ENCODE measurements at places on chromosomes 3 and 15. TPM values are rescaled to one million over a fixed set of nuclear protein-coding genes. Genes with fewer than 3 reads are reported as not detected.

DNA sequence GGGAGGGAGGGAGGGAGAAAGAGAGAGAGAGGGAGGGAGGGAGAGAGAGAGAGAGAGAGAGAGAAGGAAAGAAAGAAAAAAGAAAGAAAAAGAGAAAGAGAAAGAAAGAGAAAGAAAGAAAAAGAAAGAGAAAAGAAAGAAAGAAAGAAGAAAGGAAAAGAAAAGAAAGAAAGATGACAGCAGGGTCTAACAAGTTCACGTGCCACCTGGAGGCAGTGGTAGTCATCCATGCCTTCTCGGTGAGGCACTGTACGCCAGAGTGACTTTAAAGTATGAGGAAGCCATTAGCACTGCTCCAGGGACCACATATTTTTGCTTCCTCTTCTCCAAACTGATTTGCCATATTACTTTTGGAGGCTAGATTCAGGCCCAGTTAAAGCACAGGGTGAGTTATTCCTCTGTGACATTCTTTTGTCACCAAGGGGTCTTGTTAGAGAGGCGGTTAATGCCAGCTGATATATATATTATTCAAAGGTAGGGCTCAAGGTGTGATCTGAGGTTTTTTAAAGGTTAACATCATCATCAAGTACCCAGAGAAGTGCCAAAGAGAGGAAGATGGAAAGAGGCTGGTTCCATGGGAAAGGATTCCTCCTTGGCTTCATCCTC is at the start of gene HTR3D:
TSS of gene HTR3D (plus strand) at position 556 of the 606 bp plus-strand sequence. CDS start at position 556, 0 bp downstream.
- H3K4me3 ChIP-seq = no peak within 1 kb of the TSS
- DNase-seq = peak; percentile 85
- H3K4me1 ChIP-seq = no peaks in the 10 kb centered on the region
- H3K27me3 ChIP-seq = no peaks in the 10 kb centered on the region
- no peak within 1 kb of the TSS for H3K27ac ChIP-seq

DNA sequence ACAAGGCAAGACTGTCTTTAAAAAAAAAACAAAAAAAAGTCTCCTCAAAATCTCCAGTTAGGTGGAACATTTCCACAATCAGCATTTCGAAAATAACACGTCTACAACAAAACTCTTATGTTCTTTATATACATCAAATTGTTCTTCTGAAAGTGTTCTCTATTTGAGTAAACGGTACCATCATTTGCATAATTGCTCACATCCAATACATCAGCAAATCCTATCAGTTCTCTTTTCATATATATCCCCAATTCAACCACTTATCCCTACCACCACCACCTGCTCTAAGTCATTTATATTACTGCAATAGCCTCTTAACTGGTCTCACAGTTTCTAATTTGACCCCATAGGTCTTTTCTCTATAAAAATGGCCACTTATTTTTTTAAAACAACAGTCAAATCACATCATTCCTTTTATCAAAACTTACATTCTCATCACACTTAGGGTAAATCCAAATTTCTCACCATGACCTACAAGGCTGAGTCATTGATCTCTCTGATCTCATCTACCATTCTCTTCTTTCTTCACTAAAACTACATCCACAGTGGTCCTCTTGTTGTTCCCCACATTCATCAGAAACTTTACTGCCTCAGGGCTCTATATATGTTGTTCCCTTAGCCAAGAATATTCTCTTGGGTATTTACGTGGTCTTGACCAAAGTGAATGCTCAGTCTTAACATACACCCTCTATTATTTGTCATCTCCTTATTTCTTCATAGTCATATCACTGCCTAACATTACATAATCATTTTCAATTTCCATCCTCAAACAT is 237.0 kb downstream of the SCAPER start:
- H3K36me3 ChIP-seq = no peaks in the 10 kb centered on the region
- H3K27ac ChIP-seq = no peak overlapping the region

- no peaks in the 10 kb centered on the region for H3K36me3 ChIP-seq
- H3K27ac ChIP-seq = no peak overlapping the region
- H3K4me1 ChIP-seq = no peaks in the 10 kb centered on the region
- no peak for DNase-seq
- no peak overlapping the region for H3K4me3 ChIP-seq
Observed at GRCh38 chr3:5051772-5052171, 70.3 kb upstream of the ARL8B start.

GRCh38 chr3:177449360-177450006 is 252.2 kb upstream of the TBL1XR1 start:
- no peak overlapping the region for H3K27ac ChIP-seq
- DNase-seq = peak; percentile 54
- H3K4me1 ChIP-seq = peaks cover 5% of the 10 kb centered on the region

- H3K4me3 ChIP-seq = no peak overlapping the region
- no peaks in the 10 kb centered on the region for H3K36me3 ChIP-seq
- H3K4me1 ChIP-seq = no peaks in the 10 kb centered on the region
Observed at GRCh38 chr15:91860498-91860897, 7.0 kb downstream of the SLCO3A1 start.

GRCh38 chr15:79682851-79683288 is 213.9 kb downstream of the MTHFS start:
- H3K4me1 ChIP-seq = no peaks in the 10 kb centered on the region
- H3K4me3 ChIP-seq = no peak overlapping the region
- H3K27ac ChIP-seq = no peak overlapping the region
- H3K36me3 ChIP-seq = no peaks in the 10 kb centered on the region
- DNase-seq = no peak
- H3K27me3 ChIP-seq = no peaks in the 10 kb centered on the region

DNA sequence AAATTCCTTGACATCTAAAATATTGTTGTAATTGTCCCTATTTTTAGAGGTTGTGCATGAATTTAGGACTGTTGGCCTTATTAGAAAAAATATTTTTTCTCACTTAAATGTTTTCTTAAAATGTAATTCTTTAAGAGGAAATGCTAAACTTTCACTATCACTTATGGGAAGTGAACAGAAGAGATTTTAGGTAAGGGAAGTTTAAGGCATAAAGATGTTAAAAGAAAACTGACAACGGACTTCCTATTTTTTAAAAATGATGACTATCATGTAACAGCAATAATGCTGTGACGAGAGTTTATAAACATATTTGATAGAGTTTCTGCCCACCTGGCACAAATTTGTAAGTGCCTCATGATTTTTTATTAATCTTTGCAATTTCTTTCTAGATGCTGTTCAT is 3.1 kb downstream of the C3orf38 start:
- DNase-seq = no peak
- no peak overlapping the region for H3K27ac ChIP-seq
- no peak overlapping the region for H3K4me3 ChIP-seq
- H3K27me3 ChIP-seq = no peaks in the 10 kb centered on the region
- peaks cover 2% of the 10 kb centered on the region for H3K4me1 ChIP-seq

The LMAN1L gene
- total RNA-seq = not detected

The GCSAM gene
- total RNA-seq = 0.88 TPM

The CLSTN2 gene
- 12.0 TPM for total RNA-seq

The ADAMTS9 gene
- 117 TPM for total RNA-seq
